ENCODE measurements at places on chromosomes 6 and 20.

GRCh38 chr6:20479526-20479925 is 54.7 kb upstream of the CDKAL1 start:
- DNase-seq, result no peak

DNA sequence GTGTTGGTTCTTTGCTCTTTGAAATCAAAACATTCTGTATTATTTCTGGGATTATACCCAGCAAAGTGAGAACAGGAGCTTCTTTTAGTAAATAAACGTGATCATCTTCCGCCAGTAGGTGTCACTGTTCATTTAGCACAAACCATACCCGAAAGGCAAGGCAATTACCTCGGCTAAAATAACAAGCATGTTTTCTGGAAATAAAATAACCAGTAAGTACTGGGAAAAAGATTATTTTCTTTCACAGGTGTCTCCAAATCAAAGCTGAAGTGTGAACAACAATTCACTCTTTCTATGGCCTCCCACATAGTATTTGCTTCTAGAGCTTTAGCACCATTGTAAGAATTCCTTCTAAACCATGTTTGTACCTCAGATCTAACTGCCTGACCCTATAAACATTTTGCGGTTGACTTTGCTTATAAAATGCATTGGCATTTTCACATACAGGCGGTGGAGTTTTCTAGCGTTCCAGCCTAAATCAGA is 144.6 kb upstream of the AGPAT4 start:
- no peak for DNase-seq

DNA sequence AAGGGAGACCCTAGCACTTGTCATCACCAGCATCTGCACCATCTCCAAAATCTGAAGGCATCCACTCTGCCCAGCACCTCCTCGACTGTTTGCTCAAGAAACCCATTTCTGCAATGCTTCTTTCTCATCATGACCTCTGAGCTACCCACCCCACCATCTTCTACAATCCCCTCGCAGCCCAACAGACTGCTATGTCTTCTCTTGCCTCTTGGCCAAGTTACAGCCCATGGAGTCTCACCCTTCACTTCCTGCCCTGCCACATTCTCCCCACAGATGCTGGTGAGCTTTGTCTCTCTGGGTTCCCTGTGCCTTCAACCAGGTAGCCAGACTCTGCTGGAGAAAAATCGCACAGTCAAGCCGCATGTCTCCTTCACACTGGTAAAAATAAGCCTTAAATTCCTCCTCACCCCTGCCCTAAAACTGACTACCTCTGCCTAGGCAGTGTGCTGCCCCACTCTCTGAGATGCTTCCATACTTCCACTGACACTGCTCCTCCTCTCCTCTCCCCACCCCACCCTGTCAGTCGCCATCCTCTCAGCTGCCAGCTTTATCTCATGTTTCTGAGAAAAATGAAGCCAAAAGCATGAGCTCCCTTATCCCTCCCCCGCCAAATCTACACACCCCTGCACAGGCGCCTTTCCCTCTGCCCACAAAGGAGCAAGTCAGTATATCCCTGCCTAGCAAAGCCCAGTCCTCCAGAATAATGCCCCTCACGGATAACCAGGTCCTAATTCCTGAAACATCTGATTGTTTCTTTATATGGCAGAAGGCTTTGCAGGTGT is 2.3 kb upstream of the TXNDC5 start:
- no peak for DNase-seq

- no peak for DNase-seq
Measured at GRCh38 chr6:484746-485145, 93.2 kb downstream of the IRF4 start.

DNA sequence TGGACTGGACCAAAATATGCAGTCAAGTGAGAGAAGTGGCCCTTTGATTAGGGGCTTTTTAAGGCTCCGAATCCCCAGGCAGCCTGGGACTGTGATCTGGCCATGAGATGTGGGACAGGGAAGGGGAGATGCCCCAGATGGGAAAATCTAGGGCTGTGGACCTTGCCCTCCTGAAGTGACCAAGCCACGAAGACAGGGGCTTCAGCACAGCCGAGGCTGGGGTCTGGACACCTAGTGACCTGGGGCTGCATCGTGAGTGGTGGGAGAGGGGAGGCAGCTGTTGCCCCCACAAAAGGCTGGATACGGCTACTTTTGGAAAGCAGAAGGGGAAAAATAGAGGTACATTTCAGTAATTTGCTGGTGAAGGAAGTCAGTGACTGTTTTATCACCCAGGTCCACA is 139.5 kb upstream of the SLC24A3 start:
- no peak for DNase-seq

DNA sequence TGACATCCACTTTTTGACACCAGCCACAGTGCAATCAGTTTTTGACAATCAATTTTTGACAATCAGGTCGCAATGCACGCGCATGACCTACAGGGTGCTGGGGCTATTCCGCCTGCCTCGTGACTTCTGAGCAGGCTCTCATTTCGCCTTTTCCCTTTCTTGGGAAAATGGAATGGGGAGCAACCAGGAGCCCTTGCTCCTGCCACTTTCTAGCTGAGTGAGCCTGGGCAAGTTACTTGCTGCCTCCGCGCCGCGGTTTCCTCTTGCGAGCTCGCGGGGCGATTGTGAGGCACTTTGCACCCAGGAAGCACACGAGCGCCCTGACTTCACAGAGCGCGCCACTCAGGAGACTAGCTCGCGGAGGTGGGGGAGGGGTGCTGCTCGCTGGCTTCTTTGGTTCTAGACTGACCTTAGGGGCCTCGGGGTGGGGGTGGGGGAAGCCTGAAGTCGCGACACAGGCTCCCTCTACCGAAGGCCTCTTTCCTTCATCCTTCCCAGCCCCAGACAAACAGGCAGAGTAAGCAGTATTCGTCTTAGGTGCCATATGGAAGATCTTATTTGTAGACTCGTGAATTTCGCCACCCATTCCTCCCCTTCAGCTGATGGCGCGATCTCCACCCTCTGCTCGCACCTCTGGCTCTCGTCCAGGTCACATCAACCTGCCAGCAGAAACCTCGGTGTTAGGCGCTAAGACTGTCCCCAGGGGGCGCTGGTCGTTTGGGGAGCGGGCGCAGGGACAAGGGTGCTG is 4.6 kb downstream of the TP53TG5 start:
- DNase-seq, result peak; percentile 89

DNA sequence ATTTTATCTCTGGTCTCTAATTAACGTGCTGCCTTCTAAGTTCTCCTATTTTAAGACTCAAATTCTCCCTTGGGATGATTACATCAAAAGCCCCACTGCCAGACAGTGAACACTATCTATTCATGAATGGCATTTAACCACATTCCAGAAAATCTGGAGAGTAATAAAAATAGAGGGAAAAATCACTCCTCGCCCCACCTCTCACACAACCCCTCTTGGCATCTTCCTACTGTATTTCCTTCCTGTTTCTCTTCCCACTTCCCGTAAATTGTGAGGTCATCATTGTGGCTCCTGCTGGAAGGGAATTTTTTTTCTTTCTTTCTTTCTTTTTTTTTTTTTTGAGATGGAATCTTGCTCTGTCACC is 31.5 kb downstream of the RAB44 start:
- DNase-seq, result peak; percentile 25

- DNase-seq, result no peak
Measured at GRCh38 chr6:30711758-30712380, 5.2 kb downstream of the MDC1 start.

DNA sequence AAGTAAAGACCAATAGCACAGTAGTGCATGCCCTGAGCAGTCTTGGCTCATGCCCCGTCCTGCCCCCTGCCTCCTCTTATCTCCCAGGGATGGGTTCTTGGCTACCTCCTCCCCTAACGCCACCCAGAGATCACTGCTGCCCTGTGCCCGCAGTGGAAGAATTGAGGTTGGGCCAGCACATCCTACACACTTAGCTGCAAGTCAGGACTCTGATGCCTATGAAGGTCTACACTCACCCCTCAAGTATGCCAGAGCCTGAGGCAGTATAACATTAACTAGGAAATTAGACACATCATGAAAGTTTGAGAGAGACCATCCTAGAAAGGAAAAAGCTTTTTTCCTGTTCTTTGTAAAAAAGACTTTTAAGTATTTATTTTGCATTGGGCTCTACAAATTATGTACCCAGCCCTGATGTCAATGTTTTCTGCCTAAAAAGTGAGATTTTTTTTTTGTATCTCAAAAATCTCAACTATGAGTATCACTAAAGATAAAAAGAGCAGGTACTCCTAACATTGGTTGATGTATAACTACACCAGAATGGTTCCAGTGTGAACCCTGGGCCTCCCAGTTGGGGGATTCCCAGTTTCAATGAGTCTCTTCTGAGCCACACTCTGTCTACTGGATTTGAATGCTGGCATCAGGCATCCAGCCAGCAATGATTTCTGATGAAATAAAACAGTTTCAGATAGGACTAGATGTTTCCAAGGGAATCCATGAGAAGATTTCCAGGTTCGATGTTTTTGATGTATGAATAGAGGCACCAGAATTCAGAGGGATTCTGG is 115.4 kb downstream of the ISM1 start:
- DNase-seq, result peak; percentile 55

DNA sequence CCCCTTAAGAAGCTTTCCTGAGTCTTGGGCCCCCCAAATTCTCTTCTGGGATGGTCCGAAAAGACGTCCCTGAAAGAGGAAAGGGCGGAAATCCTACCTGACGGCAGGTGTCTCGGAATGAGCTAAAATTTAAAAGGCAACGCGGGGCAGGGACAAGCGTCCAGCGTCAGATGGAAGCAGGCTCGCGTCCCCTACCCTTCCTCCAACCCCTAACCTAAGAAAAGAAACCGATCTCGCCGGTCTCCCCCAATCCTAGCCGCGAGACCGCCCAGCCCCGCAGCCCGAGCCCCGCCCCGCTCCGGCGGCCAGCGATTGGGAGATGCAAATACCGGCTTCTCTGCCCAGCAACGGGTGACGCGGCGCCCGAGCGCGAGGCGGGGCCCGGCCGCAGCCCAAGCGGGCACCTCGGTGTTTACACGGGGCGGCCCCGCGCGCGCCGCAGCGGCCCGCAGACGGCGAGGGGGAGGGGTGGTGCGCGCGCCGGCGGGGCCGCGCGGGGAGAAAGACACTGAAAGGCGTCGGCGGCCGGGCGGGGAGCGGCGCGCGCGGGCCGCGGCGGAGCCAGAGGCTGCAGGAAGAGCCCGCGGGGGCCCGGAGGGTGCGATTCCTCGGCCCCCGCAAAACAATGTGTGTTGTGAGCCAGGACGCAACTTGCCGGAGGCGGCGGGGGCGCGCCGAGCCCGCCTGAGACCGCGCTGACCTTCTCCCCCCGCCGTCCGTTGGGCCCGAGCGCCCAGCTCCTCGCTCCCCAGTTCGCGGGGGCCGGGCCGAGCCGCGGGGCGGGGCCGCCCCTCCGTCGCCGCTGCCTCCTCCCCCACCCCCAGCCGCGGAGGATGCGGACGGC is at the start of gene SOX12:
SOX12 (plus strand) TSS at position 508 of the 844 bp plus-strand sequence. CDS start 373 bp downstream, outside the sequence.
- peak; percentile 89 for DNase-seq

DNA sequence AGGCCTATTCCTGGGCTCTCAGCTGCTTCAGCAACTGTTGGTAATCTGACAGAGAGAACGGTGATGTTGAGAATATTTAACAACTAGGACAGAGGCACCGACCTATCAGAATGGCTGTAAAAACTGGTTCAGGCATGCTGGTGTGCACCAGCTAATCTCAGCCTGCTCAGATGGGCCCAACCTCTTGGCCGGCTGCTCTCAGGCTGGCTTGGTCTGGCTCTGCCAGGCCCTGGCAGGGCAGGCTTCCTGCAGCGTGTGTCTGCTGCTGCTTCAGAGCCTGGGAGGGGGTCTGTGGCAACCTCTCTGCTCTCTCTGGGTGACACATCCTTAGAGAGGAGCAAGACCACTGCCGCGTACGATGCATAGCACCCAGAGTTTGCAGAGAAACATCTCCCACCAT is 4.8 kb downstream of the SLC2A12 start:
- no peak for DNase-seq

- DNase-seq, result no peak
Measured at GRCh38 chr20:24473435-24474223, 4.2 kb downstream of the SYNDIG1 start.

- DNase-seq, result no peak
Measured at GRCh38 chr6:43457643-43458042, 2.3 kb upstream of the DLK2 start.

DNA sequence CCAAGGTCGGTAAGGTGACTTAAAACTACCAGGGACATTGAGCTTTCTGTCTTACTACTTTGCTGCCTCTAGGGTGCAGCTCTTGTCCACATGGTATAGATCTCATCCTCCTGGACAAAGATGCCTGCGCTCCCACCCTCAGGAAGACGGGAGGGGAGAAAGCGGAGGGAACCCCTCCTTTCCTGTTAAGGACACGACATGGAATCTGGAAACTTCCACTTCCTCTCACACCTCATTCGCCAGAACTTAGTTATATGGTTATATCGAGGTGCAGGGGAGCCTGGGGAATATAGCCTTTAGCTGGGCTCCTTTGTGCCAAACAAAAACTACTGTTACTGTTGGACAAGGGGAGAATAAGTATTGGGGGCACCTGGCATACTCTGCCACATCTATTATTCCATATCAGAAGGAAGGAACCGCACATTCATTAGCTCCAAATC is 224.3 kb upstream of the TSHZ2 start:
- DNase-seq, result no peak

DNA sequence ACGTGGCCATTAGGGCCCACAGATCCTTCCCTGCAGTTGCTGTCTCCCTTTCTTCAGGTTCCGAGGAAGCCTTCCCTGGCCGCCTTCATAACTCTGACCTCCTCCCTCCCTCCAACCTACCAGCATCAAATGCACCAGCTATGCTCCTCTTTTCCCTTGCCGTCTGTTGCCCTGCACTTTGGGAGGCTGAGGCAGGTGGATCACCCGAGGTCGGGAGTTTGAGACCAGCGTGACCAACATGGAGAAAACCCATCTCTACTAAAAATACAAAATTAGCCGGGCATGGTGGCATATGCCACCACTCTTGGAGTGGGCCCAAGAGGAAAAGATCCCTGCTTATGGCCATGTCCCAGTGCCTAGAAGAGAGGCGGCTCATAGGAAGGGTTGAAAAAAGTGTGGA is 31.8 kb downstream of the RNASET2 start:
- DNase-seq, result no peak

DNA sequence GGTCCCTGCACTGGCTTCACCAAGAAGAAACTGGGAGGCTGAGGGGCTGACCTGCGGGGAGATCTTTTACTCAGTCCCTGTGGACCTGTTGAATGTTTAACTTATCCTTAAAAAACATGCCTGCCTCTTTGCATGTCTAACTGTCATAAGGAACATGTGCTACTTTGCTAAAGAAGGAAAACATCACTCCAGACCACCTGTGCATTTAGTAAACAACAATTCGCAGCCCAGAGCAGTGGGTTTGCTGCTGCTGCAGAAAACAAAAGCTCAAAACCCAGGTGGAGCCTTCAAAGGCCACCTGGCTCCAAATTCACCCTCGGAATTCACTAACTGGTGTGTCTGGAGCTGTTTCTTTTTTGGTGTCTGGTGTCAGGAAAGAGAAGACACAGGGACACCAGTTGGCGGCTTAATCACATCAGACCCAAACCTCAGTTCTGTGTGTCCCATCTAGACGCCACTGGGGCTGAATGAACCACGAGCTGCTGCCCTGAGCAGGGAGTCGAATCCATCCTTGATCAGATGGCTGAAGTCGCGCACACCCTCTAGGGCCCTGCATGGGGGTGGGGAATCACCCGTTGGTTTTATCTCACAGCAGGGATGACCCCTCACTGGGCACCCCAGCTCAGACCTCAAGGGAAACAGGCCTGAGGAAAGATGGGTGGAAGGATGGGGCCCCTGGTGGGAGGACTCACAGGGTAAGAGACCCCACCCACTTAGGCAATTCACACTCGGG is 344.3 kb downstream of the PREX1 start:
- no peak for DNase-seq

Measured in HTR-8/SVneo (cell line).